Adipose tissue (tissue), 3 donors: ENCODE measurements at places on chromosomes 12 and 14. TPM values are rescaled to one million over a fixed set of nuclear protein-coding genes. Genes with fewer than 3 reads are reported as not detected.

Gene POTEM
- polyA plus RNA-seq = not detected

Gene LIN7A
- 0.53 TPM for polyA plus RNA-seq

Gene PLEKHD1
- not detected for polyA plus RNA-seq

Gene STYX
- polyA plus RNA-seq = 7.8 TPM

Gene MYF6
- polyA plus RNA-seq = 1.0 TPM
